ENCODE measurements at places on chromosomes 4 and X.
A peak's percentile ranks its signal among the peaks of the same experiment; 100 is the strongest.

GRCh38 chr4:165709516-165709915 lies 163.5 kb upstream of the TLL1 start:
- ATAC-seq = no peak

GRCh38 chrX:40018041-40018440 lies 79.7 kb downstream of the BCOR start:
- ATAC-seq = no peak

DNA sequence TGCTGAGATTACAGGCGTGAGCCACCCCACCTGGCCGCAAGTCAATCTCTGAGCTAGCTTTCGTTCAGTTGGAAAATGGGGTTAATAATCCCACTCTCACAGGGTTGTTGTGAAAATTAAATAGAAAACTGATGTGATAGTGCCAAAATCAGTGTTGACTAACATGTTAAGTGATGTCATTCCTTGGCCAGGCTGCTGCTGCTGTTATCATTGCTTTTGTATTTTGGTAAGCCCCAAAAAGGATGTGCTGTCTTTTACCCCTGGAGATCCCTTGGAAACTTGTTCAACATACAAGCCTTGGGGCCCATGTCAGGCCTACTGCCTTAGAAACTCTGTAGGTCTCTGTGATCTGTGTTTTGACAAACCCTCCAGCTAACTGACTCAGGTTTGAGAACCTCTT lies 106.3 kb downstream of the AFF1 start:
- ATAC-seq = no peak

DNA sequence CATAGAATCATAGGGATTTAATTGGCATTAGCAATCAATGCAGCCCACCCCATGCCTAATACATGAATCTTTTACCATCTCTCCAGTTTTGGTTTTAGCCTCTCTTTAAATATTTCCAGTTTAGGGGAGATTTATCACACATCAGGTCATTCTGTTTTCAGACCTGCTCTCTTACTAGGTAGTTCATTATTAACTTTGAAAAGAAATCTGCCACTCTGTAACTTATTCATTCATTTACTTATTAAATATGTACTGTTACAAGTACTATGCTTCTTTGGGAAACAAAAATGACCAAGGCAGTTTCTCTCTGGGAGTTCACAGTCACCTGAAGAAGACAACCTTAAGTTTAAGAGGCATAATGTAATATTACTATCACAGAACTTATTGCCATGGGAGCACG lies 62.1 kb downstream of the USO1 start:
- ATAC-seq = no peak

DNA sequence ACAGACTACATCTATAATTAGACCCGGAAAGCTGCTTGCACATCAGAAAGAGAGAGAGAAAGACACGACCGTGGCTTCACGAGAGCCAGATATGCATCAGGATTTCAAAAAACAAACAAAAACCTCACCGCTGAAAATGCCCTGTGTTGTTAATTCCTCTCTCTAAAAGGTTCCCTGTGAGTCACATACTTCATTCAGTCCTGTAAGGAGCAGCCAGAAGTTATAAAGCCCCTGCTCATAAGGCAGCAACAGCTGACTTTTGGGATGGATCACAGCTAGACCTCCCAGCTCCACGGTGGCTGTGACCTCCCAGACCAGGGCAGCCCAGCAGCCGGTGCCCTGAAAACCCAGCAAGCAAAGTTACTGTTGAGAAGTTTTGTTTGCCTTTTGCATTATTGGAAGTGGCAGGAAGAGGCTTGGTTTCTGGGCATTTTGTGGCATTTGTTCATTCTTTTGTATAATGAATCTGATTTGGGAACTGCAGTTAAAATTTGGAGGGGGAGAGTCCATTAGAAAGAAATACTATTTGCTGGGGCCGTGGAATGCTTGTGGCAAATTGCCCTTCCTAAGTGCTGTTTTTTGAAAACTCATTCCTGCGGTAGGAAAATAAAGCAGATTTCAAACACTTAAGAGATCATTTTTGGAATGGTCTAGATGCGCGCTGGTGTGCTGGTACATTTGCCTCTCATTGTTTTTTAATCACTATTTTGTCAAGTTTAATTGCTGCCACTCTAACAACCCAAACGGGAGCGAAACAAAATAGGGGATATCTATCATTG lies 520.4 kb downstream of the BCOR start:
- ATAC-seq = peak; percentile 16

DNA sequence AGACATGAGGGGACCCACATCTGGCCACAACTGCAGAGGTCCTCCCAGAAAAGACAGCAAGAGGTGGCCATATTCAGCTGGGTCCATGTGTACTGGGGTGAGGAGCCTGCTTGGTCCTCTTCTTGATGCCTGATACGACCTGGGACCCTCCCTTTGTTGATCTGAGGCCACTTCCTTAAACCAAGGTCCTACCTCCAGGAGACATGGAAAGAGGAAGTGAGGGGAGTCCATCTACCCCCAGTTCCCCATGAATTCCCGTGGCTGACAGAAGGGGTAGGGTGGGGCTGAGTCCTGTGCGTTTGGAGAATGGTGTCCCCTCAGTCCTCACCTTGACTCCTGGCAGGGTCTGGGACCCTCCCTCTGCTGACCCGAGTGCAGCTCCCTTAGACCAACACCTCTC lies 2.1 kb downstream of the MAGEA10 start:
- ATAC-seq = no peak

DNA sequence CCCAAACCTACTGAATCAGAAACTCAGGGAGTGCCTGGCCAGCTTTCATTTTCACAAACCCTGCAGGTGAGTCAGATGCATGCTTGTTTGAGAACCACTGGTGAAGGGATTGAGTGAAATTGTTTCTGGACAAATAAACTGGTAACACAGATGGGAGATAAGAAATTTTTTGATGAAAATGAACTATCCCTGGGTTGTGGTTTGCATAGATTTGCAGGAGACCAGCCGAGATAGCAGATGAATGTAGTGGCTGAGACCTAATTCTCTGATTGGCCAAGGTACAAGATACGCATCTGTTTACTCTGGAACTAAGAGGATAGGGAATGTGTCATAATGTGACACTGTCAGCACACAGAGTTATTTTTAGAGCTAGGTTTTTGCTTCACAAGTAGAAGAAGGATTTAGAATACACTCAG lies 117.8 kb upstream of the NOCT start:
- ATAC-seq = peak; percentile 90

GRCh38 chr4:183838987-183839712 lies 66.0 kb upstream of the STOX2 start:
- peak; percentile 74 for ATAC-seq

GRCh38 chr4:122665161-122665929 lies 44.5 kb upstream of the IL21 start:
- ATAC-seq = no peak

GRCh38 chr4:123952530-123953274 lies 556.1 kb downstream of the SPRY1 start:
- ATAC-seq = peak; percentile 57

DNA sequence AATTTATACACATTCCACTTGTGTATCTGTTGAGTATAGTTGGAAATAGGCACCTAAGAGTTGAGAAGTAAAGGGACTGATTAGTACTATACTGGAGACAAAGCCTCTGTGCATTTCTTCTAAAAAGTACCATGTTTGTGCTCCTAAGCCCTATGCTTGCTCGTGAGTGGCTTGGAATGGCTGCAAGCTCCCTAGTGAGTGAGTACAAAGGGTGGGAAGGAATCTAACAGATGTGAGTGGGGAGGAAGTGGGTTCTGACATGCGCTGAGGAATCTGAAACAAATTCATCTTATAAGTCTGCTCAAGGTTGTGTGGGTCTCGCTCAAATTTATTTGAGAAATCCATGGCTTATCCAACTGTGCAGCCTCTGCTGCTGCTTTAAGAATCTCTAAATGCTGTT lies 13.3 kb downstream of the SPCS3 start:
- no peak for ATAC-seq

DNA sequence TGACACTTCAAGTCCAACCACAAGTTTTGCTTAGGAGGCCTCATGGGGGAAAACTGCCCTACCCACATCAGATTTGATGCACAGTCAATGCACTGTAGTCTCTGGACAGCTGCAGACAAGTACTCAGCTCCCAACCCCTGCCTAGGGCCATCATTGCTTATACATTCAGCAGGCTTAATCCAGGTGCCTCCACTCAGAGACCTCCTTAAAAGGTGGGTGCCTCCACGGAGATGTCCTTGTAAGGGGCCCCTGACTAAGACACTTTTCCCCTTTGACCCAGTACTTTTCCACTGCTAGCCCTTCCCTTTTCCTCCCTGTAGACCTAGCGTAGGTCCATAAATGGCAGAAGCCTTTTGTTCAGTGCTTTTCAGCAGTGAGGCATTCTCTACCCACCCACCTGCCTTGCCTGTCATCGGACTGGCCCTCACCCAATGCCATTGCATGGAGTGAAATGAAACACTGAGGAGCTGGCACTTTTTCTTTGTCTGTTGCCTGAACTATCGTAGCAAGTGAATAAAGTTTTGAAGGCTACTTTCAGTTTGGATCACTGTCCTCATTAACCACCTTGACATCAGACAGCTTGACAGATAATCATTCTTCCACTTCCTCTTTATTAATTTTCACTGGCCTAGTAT lies 23.8 kb upstream of the PLK4 start:
- peak; percentile 95 for ATAC-seq

GRCh38 chr4:3679851-3680311 lies 86.3 kb upstream of the ADRA2C start:
- no peak for ATAC-seq

DNA sequence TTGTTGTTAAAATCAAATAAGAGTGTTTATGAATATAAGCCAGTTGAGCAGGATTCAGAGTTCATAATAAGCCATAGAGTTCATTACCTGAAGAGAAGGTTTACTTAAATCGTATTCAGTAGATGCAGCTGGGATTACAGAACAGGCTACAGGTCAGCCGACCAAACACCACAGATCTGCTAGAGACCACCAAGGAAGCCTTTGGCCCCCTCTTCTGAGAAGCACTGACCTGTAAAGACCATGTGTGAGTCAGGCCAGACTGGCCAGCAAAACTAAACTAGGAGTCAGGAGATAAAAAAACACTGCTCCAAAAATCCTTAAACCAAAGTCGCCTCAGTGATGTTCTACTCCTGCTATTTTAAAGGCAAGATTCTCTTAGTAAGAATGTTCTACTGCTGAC lies 1125.5 kb downstream of the FAT4 start:
- ATAC-seq = no peak

DNA sequence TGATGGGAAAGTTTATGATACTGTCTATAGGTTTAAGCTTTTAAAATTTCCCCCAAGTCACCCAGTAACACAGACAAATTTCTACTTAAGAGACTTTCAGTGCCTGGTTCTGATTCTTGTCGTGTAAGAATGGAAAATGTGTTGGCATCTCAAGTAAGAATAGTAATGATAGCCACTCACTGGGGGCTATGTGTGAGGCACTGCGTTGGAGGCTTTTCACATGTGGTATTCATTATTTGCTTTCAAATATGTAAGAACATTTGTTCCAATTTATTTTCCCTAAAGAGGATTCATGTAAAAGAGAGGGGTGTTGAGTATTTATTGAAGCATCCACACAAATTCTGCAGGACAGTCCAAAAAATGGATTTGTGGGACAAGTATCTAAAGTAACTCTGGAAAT lies 143.6 kb downstream of the FNIP2 start:
- peak; percentile 54 for ATAC-seq

DNA sequence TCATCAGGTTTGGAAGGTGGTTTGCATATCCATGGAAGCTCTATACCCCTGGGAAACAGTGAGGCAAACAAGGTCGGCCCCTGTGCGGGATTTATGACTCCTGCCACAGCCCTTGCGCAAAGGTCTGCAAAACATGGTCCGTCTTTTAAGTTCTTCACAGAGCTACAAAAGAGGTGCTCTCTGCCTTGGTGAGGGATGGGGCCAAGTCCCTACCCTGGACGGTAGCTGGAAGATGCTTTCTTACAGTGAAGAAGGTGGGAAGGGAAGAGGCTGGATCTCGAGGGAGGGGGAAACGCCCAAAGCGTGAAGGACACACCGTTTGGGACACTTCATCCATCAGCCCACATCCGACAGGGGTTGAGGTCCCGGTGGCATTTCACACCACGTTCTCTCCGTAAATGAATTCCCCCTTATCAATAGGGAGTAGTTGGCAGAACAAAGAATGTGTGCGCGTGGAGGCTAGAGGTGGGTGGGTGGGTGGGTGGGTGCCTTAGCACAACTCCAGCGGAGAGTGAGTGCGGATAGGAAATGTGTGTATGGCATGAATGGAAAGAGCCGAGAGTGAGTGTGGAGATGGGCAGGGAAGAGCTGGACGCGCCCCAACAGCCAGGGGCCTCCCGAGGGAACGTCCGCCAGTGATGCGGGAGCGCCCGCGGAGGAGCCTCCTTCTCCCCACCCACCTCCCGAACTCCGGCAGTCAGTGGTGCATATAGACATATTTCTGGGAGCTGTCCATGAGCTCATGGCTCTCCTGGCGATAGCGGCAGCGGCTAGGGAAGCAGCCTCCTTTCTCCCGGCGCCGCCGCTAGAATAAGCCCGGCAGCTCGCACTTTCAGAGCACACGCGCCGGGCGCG lies 68.3 kb downstream of the LARP7 start:
- peak; percentile 93 for ATAC-seq

- no peak for ATAC-seq
Observed at GRCh38 chr4:8207314-8207713, 8.2 kb downstream of the SH3TC1 start.

GRCh38 chr4:7041246-7041645 lies 1.9 kb upstream of the TADA2B start:
- ATAC-seq = no peak

DNA sequence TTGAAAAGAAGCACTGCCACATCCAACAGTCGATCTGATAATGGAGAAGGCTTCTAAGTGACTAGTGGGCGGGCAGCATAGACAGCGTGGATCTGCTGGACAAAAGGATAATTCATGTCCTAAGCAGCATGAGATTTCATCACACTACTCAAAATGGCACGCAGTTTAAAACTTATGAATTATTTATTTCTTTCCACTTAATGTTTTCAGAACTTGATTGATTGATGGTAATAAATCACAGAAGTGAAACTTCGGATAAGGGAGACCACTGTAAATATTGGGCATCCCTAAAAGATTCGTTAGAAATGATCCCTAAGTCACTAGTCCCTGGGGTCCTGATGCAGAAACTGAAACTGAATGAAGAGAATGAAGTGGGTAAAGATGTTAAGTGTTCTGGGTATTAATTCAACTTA lies 93.0 kb upstream of the ANK2 start:
- ATAC-seq = no peak

- ATAC-seq = peak; percentile 78
Observed at GRCh38 chrX:23616361-23616760, 50.9 kb upstream of the PRDX4 start.

Measured in SK-N-SH treated with all-trans-retinoic acid at 6 μM for 48 hours (cell line).